Sciatic nerve (tissue), 2 donors: ENCODE measurements at places on chromosomes 1 and 21.

DNA sequence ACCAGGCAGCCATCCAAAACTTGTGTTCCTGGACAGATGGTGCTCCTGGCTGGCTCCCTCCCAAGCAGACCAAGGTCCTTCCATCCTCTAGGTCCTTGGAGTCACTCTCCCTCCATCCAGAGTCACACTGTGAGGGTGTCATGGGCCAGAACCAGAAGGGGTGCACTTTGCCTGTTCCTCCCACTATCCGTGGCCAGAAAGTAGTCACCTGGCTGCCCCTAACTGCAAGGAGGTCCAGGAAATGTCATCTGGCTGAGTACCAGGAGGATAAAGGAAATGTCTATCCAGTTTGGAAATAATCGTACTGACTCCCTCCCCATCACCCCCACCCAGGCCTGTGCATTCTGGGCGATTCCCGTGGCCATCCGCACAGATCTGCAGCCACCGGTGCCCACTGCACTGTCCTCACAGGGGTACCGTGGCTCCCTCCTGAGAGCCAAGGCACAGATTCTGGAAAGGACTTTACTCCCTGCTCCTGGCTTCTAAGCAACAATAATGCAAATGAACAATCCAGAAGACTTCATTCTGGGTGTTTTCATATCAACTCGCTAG lies 253.2 kb downstream of the NPHP4 start:
- peak; percentile 45 for DNase-seq

DNA sequence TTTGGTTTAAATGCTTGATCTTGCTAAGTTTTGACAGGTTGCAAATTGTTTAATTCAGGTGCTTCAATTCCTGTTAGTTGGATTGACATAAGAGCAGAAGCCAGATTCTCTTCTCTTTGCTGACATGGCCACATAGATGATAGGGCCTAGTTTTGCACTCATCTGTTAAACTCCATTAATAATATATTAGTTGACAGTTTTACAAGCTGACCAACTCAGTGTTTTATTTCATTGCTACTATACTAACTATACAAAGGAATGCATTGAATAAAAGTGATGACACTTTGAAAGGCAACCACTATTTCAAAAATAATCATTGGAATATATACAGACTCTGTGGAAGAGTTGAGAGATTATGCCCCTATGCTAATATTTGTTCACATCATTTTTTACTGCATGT lies 255.6 kb upstream of the DPYD start:
- DNase-seq: no peak

DNA sequence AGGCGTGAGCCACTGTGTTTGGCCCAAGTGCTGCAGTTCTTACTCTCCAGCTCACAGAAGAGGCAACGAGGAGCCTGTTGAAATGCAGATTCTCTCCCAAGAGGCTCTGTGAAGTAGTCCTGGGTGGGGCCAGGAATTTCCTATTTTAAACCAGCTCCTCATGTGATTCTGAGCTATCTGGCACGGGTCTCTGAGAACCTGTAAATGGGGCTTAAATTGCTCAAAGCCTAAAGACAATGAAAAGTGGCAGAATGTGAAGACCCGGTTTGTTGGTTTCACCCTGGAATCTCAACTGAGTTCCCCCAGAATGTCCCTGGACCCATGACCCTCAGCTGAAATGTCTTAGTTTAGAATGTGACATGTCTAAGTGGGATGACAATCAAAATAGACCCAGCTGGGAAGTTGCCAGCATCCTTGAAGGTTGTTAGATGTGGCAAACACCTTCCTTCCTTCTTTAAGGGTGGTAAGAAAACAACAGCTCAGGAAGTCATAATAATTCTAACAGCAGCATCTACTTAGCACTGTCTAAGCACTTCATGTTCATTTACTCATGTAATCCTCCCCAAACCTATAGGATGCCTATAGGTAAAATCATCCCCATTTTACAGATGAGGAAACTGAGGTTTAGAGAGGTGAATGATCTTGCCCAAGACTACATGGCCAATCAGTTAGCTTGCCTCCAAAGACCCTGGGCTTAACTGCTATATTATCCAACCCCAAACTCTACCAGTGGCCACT lies 20.9 kb upstream of the ATP5PO start:
- no peak for DNase-seq

- no peak for DNase-seq
These were observed 1.7 kb downstream of the TRPM2 start for GRCh38 chr21:44354775-44355771.

GRCh38 chr21:22679207-22679606 lies 1681.0 kb downstream of the NCAM2 start:
- no peak for DNase-seq

- DNase-seq: no peak
These were observed 23.4 kb upstream of the PRRX1 start for GRCh38 chr1:170640581-170640980.

DNA sequence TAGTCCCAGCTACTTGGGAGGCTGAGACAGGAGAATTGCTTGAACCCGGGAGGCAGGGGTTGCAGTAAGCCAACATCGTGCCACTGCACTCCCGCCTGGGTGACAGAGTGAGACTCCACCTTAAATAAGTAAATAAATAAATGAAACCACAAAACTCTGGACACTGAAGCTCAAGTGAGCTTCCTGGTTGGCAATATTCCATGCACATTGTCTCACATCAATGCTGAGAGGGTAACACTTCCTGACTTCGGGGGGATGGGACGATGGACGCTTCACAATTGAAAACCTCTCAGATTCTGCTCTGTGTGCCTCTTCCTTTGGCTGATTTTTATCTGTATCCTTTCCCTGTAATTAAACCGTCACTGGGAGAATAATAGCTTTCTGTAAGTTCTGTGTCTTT lies 70.0 kb upstream of the ZNF644 start:
- no peak for DNase-seq

- DNase-seq: no peak
These were observed 738.8 kb downstream of the PTPRU start for GRCh38 chr1:29975036-29975694.

DNA sequence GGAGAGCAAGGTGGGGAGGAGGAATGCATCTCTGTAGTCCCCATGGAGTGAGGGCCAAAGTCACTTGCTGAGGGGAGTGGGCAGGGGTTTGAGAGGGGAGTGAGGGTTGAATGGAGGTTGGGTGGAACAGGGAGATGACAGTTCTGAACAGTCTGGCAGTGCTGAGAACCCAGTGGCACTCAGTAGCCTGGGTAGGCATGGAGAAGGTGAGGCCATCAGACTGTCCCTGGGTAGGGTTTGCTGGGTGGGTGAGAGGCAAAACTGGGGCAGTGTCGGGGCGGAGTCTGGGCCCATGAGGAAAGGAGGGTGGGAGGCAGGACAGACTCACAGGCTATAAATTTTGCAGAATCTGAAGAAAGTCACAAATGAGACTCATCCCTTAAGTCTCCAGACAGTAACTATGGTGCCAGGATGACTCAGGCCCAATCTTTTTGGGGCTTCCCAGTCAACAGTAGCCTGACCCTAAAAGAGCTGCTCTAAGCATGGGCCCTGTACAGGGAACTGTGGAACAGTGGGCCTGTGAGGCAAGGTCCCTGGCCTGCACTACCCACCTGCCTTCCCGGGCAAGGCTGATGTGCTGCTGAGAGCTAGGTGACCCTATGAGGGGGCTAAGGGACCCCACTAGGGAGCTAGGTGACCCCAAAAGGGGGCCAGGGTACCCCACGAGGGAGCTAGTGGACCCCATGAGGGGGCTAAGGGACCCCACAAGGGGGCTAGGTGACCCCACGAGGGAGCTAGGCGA lies 51.0 kb upstream of the DMRTB1 start:
- no peak for DNase-seq

- no peak for DNase-seq
These were observed 46.9 kb downstream of the IER5 start for GRCh38 chr1:181135437-181135731.

DNA sequence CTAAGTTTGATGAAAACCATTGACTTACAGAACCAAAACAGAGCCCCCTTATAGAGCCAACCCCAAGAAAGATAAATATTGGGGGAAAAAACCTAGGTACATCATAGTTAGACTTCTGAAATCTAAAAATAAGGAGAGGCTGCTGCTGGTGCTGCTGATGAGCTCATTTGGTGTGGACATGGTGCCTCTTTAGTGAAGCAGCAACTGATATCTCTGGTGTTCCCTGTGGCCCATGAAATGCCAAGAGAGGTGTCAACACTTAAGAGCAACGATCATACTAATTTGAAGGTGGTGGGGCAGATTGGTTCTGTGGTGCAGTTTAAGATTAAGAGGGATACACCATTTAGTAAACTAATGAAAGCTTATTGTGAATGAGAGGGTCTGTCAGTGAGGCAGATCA lies 35.9 kb downstream of the ST3GAL3 start:
- DNase-seq: no peak

- no peak for DNase-seq
These were observed 5.2 kb upstream of the MAB21L3 start for GRCh38 chr1:116105996-116106395.

- no peak for DNase-seq
These were observed 56.5 kb upstream of the PLA2G4A start for GRCh38 chr1:186772228-186772627.

DNA sequence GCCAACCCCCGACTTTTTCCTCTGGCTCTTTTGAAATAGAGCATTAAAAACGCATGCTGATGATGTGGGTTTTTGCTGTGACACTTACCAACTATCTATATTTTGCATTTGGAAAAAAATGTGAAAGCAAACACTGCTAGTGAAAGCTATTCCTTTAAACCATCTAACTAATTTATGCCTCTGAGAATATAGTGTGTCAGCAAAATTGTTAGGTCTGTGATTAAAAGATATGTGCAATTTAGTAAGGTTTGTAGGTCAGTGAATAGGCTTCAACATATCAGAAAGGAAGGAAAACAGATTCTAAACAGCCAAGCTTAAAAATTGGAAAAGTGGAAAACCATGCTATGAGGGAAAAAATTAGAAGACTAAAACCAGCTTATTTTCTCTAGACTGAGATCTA lies 1929.3 kb downstream of the NCAM2 start:
- DNase-seq: no peak
